Esophagus mucosa (tissue), 1 donor: ENCODE measurements at places on chromosomes 2 and 18.
A peak's percentile ranks its signal among the peaks of the same experiment; 100 is the strongest.

GRCh38 chr18:2274613-2275012 lies 296.7 kb downstream of the METTL4 start:
- ATAC-seq, result no peak

DNA sequence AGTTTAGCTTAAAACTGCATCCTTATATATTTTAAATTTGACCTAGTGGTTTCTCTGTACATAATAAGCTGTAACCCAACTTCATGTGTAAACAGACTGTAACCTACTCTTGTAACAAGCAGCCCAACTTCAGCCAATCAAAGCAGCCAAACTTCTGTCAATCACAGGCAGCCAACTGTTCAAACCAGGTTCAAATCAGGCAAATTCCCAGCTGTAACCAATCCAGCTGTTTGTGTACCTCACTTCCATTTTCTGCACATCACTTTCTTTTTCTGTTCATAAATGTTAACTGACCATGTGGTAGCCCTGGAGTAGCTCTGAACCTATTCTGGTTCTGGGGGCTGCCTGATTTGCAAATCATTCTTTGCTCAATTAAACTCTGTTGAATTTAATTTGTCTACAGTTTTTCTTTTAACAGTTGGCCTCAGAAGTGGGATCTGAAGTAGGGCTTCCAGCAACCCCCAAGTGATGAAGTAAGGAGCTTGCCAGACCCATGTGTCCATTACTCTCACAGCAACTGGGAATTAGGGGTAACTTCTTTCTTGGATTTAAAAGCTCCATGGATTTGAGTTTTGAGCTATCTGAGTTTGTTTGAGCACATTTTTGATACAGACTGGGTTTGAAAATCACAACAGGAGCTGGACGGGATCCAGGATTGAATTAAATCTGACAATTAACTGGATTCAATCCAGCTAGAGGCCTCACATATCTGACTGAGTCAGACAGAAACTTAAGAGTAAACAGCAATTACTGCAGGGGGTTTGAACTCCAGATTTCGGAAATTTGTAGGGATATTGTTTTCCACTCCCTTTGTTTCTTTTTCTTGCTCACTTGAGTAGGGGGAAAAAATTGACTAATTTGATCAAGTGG lies 1569.7 kb upstream of the SLC39A10 start:
- no peak for ATAC-seq

DNA sequence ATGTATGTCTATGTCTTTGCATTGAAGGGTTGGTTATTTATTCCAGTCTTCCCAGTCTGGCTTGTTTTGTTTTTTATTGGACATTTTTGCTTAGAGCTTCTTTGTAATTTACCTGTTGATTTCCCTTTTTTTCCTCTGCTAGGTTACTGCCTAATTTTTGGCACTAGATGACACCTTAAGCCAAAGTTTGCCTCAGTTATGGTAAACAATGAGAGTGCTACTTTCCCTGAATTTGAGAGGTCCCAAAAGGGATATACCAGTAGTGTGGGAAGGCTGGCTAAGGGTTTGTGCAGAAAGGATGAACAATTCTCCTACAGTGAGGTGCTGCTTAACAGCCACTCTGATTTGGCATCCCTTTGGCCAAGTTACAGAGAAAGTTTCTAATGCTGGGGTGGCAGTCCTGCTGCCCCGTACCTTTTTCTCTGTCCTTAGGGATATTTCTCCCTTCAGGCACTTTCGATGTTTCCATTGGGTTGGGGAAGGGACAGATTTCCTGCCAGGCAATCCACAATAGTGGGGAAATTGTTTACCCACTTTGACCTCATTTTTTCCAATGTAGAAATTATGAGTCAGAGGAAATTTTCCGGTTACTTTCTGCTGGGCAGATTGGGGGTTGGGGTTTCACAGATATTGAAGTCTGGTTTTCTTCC lies 354.9 kb downstream of the PTPRM start:
- ATAC-seq, result no peak

GRCh38 chr2:33375054-33375453 lies 101.4 kb upstream of the RASGRP3 start:
- ATAC-seq, result peak; percentile 79

DNA sequence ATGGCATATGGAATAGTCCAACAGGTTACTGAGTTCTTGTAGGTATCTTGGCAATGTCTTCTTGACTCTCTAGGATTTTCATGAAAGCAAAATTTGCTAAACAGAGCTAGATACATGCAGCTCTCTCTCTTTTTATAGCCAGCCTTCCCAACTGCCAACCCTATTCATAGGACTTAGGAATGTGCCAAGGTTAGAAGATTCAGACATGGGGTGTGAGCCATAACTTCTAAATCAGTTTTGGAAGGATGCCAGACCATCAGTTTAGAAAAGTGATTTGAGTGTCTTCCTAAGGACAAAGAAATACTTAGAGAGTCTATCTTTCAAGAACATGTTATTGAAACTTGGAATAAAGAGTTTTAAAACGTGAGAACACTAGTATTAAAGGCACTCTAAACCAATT lies 619.5 kb upstream of the FANCL start:
- ATAC-seq, result no peak

DNA sequence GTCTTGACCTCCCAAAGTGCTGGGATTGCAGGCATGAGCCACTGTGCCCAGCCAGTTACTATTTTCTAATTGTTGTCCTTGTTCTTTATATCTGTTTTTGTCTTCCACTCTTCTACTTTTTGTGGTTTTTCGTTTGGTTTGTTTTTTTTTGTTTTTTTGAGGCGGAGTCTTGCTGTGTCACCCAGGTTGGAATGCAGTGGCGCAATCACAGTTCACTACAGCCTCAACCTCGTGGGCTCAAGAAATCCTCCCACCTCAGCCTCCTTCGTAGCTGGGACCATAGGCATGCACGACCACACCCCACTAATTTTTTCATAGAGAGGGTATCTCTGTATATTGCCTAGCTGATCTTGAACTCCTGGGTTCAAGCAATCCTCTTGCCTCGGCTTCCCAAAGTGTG lies 100.7 kb downstream of the EHBP1 start:
- ATAC-seq, result no peak

GRCh38 chr2:199018826-199019225 lies 438.9 kb downstream of the SATB2 start:
- ATAC-seq, result no peak

DNA sequence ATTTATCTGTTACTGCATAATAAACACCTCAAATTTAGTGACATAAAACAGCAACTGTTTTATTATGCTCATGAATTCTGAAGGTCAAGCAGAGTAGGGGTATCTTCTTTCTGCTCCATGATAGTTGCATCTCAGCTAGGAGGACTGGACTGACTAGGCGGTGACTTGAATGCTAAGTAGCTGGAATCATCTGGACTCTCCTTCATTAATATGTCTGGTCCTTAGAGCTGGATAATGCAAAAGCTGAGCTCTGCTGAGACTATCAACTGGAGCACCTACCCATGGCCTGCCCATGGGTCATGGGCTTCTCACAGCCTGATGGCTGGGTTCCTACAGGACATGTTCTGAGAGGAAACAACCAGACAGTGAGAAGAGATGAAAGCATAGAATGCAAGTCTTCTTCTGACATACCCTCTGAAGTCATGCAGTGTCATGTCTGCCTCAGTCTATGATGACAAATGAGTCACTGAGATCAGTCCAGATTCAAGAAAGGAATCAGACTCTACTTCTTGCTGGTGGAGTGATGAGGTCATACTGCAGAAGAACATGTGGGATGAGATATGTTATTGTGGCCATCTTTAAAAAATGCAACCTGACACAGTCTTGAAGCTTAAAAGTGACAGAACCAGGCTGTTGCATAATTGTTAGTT lies 174.2 kb upstream of the OSR1 start:
- peak; percentile 62 for ATAC-seq

DNA sequence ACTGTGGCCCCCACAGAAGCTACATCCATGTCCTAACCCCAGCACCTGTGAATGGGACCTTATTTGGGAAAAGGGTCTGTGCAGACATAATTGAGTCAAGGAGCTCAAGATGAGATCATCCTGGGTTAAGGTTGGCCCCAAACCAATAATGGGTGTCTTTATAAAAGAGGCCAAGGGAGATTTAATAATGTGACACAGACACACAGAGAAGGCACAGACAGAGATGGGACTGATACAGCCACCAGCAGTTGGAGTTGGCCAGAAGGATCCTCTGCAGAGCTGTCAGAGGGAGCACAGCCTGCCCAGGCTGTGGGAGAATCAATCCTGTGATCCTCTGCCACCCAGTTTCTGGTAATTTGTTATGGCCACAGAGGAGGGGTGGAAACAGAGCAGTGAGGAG lies 26.0 kb downstream of the SNORC start:
- no peak for ATAC-seq

- no peak for ATAC-seq
These were observed 272.3 kb downstream of the CDH20 start for GRCh38 chr18:61605376-61606067.

GRCh38 chr2:159803235-159803962 lies 5.4 kb upstream of the CD302 start:
- ATAC-seq, result no peak

- ATAC-seq, result peak; percentile 23
These were observed 70.7 kb downstream of the TBC1D8 start for GRCh38 chr2:101080211-101081068.

DNA sequence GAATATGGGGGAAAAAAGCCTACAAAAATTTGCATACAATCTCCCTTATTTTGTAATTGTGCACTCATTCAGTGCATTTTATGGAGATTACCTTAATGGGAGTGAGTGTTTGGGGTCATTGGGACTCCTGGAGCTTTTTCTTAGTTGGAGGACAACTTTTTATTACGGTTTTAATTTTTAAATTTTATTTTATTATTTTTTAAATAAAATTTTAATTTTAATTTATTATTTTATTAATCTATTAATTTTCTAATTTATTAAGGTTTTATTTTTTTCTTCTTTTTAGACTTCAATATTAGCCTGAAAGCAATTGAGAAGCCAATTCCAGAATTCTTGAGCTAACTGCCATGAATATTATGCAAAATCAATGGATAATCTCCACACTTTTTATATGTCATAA lies 355.0 kb downstream of the SOCS6 start:
- ATAC-seq, result no peak

GRCh38 chr2:74559912-74560311 lies 5.4 kb downstream of the DOK1 start:
- ATAC-seq, result no peak

GRCh38 chr18:23377669-23378301 lies 75.3 kb upstream of the RIOK3 start:
- ATAC-seq, result peak; percentile 70

DNA sequence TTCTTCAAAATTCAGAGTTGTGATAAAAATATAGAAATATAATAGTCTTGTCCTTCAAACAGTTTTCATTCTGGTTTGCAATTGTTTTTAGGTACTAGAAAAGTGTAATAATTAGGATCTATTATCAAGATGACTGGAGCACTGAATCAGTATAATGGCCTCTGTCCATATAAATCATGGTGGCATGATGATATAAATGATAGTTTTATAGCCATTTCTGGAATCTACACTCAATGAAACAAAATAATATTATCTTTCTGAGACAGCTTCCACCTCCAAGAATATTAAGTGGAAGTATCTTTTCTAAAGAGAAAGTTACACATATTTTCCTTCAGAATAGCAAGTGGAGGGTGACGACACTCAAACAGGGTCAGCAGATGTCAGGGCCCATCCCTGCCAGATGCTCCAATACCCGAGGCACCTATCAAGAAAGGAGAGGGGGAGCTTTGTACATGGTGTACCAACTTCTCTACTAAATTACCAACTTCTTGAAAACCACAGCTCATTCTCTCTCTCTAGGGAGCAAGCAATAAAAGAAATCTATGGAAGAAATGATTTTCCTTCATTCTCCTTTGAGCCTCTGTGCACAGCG lies 882.7 kb upstream of the CHAC2 start:
- ATAC-seq, result no peak

GRCh38 chr18:32831781-32832180 lies 59.0 kb upstream of the KLHL14 start:
- peak; percentile 23 for ATAC-seq

DNA sequence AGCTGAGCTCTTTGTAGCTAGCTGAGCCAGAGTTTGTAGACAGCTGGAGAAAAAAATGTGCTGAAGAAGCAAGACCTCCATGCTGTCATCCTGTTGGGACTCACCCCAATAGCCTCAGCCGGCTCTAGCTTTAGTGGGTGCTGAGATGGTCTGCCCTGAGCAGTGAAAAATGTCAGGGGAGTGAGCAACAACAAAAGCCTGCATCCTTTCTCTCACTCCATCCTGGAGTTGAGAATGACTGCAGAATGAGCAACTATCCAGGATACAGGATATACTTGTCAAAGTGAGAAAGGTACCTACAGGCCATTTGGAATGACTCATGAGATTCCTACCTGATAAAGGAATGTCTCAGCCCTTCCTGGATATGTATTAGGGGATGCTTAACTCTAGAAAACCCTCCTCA lies 146.1 kb upstream of the DLX2 start:
- peak; percentile 10 for ATAC-seq

GRCh38 chr18:48171490-48172188 lies 237.5 kb downstream of the ZBTB7C start:
- ATAC-seq, result no peak

DNA sequence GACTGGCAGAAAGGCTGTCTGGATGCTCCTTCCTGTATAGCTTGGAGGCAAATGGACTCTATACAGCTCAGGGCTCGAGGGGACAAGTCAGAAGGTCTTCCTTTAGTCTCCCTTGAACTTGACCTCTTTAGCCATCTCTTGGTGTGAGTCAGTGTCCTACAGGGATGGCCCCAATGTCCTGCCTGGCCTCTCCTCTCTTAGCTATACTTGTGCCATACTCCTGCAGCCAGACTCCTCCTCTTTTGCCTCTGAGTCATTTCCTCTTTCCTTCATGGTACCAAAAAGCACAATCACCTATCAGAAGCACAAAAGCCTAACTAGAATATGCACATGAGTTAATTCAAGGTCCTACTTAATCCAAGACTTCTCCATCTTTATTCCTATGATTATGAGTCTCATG lies 112.7 kb downstream of the XRCC5 start:
- peak; percentile 41 for ATAC-seq

GRCh38 chr2:223185638-223186037 lies 133.6 kb downstream of the KCNE4 start:
- ATAC-seq, result no peak

DNA sequence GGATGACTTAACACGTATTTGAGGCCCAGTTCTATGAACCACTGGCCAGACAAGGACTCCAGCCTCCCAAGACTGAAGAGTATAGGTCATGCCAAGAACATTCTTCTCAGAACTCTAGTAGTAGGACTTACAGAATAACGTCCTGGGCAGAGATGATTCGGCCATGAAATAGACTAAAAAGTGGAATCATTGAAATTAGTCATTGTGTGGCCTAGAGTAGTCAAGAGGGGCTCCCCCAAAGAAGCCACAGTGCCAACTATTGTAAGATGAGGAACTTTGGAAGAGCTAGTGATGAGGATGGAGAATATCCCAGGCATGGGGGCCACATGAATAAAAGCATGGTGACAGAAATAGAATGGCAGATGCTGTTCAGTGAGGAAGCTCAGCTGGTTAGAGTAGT lies 101.1 kb downstream of the TRIB2 start:
- ATAC-seq, result no peak

- peak; percentile 13 for ATAC-seq
These were observed 104.5 kb downstream of the SNTG2 start for GRCh38 chr2:1055014-1055595.

DNA sequence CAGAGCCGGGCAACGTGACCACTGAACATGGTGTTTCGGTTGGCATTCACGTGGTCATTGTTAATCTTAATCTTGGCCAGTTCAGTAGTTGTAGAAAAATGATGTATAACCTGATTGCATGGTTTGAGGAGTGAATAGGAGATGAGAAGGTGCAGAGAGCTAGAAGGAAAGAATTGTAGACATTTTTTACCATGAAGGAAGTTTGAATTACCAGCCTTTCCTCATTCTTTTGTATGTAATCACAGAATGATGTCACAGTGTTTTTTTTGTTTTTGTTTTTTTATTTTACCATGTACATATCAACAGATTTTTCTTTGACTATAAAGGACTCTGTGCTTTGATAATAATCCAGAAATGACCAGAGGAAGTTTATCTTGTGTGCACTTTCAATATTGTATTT lies 126.3 kb downstream of the LTBP1 start:
- peak; percentile 40 for ATAC-seq
